ENCODE measurements at places on chromosomes 3 and 15.

GRCh38 chr3:128254066-128254590 is 100.8 kb downstream of the EEFSEC start:
- no peak for DNase-seq

- no peak for DNase-seq
Observed at GRCh38 chr3:192068464-192069254, 607.7 kb downstream of the PYDC2 start.

DNA sequence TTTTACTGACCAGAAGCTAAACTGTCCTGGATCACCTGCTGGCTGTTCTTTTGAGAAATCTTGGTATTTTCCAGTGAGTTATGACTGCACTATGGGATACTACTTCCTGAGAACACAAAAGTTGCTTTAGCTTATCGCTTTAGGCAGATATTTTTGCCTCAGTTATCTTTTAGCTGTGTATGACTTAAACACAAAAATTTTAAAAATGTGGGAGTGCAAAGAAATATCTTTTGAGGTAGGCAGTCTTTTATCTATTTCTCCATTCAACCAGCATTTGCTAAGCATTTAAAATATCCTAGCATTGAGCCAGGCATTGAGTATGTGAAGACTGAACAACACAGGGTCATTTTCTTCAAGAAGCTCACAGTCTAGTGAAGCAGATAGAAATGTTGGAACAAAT is 981.9 kb downstream of the FHIT start:
- no peak for DNase-seq

- no peak for DNase-seq
Observed at GRCh38 chr15:100100926-100101325, 240.8 kb downstream of the ADAMTS17 start.

GRCh38 chr15:67196672-67197363 is 57.6 kb downstream of the AAGAB start:
- no peak for DNase-seq

DNA sequence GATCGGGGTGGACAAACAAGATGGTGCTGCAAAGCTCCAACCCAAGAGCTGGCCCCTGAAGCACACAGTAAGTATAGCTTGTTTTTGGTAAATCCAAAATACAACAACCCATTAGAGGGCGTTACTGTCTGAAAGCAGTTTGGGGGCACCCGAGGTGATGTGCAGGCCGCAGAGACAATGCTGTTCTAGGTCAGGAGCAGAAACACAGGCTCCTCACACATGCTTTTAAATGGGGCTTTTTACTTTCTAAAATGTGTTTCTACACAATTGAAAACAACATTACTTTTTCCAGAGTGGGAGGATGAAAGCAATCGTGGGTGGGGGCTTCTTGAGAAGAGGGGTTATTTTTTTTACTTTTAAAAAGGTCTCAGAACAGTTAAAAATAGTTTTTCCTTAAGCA is 1029.3 kb upstream of the CFAP20DC start:
- peak; percentile 28 for DNase-seq

GRCh38 chr15:40091861-40092255 is 16.8 kb downstream of the BMF start:
- DNase-seq = no peak

DNA sequence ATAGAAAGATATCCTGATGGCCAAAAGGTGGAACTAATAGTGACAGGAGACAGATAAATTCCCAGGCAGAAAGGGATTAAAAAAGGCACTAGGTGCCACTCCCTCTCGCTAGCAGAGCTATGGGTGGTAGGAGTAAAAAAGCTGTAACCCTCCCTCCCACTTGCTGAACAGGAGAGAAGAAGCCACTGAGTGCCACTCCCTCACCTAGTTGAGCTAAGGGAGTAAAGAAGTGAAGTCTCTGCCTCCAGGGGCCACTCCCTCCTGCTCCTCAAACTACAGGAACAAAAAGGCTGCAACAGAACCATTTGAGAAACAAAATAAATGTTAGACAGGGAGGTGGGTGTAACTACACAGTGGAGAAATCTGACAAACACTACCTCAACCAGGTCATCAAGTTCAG is 276.2 kb upstream of the EPHA6 start:
- no peak for DNase-seq

DNA sequence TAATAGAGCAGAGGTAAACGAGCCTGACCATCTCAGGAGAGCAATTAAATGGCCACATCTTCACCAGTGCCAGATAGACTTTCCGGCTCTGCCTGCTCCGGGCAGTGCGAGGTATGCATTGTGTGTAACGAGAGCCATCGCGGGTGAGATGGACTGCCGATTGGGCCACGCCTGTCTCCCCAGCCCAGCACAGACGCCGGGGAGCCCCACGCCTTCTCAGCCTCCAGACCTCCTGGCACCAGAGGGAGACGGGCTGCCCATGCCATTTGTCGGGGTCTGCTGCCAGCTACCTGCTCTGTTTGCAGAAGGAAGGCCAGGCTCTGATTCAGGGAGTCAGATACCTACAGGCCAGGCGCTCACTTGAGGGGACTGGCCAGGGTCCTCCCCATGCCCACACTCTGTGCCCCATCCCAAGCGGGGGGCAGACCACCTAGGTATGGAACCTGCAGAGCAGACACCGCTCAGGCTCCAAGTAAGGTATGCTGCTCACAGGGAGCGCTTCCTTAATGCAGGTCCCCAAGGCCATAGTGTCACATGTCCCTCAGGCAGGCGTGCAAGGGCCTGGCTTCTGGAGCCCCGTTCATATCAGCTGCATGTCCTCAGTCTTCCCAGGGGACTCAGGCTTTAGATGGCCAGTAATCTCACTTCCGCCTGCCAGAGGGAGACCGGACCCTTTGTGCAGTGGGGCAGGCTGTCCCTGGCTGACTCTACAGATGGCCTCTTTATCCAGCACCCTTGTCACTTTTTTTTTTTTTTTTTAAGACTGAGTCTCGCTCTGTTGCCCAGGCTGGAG is 62.2 kb downstream of the DNAJB8 start:
- no peak for DNase-seq

- DNase-seq = no peak
Observed at GRCh38 chr15:71348597-71348996, 233.3 kb downstream of the THSD4 start.

GRCh38 chr3:67357610-67358458 is 296.6 kb downstream of the SUCLG2 start:
- no peak for DNase-seq

DNA sequence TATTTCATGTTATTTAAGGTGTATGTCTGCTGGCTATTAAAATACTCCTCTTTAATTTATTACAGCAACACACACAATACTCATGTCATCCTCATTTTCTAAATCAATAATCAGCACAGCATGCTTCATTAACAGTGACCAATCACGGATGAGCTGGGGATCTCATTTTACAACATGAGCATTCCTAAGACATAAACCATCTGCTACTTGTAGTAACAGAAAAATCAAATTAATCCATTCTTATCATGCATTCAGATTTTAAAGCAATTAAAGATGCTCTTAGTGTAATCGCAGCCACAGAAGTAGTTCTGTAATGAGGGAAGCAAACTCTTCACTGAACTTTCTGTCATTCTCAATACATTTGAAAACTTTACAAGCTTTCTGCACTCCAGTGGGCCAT is 191.1 kb downstream of the TBC1D5 start:
- DNase-seq = no peak
